RPMI8226 (cell line): ENCODE measurements at places on chromosomes 12 and 14.

GRCh38 chr12:78018939-78019338, 188.2 kb downstream of the NAV3 start:
- DNase-seq = no peak

DNA sequence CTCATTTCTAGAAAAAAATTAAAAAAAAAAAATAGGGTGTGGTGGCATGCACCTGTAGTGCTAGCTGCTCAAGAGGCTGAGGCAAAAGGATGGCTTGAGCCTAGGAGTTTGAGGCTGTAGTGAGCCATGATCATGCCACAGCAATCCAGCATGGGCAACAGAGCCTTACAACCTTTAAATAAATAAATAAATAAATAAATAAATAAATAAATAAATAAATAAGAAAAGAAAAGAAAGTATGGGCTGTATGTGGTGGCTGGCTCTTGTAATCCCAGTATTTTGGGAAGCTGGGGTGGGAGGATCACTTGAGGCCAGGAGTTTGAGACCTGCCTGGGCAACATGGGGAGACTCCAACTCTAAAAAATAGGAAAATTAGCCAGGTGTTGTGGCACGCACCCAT, 308.2 kb downstream of the ACSS3 start:
- no peak for DNase-seq

DNA sequence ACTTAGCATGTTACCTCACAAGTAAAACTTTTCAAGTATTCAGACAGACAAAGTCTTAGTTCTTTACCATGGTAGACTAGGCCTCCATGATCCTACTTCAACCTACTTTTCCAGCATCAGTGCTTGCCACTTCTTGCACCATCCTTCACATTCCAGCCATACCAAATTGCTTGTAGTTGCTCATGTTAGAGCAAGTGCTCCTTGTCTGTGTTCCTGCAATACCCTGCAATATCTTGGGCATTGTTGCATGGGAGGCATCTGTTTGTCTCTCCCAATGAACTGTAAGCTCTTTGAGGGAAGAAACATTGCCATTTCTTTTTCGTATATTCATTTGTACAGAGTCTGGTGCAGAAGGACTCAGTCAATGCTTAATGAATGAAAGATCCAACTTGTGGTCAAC, 78.0 kb downstream of the SRGAP1 start:
- DNase-seq = no peak

GRCh38 chr12:76866151-76866567, 12.7 kb downstream of the CSRP2 start:
- DNase-seq = no peak

DNA sequence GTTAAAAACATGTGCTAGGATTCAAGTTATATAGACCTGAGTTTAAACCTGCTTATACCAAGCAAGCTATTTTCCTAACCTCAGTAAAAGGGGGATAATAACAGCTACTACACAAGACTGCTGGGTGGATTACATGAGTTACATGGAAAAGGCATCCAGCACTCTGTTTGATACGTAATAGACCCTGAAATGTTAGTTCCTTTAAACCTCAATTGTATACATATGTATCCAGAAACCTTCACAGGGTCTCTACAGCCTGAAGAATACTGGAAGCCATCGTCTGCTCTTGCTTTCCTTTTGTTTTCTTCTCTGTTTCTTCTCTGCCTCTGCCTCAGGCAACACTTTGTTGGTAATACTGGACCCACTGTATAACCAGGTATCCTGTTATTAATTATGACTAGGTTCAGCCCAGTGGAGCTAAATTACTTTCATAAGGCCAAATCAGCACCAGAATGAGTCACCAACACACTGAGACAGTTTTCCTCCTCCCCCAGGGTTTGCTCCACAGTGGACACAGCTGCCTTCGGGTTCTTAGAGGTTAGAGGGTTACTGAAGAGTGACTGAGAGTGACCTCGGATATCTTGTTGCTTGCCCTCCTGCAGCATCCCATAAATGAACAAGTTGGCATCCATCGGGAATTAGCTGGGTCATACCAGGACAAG, 127.1 kb downstream of the CAPZA3 start:
- no peak for DNase-seq

- no peak for DNase-seq
These were observed 42.6 kb upstream of the TBX5 start for GRCh38 chr12:114448618-114448933.

- DNase-seq = no peak
These were observed 79.9 kb upstream of the SSTR1 start for GRCh38 chr14:38127784-38128183.

DNA sequence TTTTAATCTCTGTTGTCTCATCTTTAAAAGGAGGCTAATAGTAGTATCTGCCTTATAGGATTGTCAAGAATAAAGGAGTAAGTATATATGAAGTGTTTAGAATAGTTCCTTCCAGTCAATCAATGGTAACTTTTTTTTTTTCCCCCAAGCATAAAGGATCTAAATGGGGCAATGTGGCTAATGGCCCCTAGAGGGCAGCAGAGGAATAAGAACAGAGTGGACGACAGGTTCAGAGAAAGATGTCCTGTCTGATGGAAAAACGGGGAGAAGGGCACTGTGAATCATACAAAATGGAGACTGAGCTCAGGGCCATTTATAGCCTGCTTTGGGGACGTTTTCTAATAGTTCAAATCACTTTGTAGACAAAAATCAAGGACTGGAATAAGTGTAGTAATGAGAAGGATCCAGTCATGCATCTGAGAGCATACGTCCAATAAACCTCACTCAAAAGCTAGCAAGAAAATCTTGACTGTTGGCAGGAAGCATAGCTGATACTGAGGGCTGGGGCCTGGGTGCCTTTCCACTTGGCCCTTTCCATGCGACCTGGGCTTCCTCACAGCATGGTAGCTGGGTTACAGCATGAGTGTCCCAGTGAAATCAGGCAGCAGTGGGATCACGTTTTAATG, 51.3 kb downstream of the IFNG-AS1 start:
- peak; percentile 62 for DNase-seq

- no peak for DNase-seq
These were observed 84.9 kb upstream of the CLMN start for GRCh38 chr14:95404583-95404982.

DNA sequence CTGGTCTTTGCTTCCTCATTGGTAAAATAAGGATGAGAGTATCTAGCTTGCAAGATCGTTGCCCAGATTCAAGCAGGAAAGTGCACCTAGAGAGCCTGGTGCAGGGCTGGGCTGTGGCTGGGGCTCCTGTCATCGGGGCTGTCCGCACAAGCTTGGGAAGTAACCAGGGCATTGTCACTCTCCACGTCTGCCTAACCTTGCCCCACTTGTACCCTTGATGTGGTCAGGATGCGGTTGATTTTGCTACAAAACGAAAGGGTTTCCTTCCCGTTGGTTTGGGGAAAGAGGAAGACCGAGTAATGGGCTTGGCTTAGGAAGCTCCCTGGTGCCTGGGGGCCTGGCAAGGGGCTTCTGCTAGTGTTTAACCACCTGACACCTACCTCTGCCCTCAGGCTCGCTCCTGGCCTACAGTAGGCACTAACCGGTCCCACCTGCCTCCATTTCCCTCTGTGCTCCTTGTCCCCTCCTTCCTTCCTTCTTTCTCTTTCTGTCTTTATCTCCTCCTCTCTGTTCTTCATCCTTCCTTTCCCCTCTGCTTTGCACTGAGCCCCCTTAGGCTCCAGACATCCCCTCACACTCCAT, 21.8 kb downstream of the MVK start:
- DNase-seq = no peak

- no peak for DNase-seq
These were observed 108.4 kb downstream of the RFLNA start for GRCh38 chr12:124403273-124403672.
